Esophagus muscularis mucosa (tissue), 4 donors: ENCODE measurements at places on chromosomes 16 and 17. TPM values are rescaled to one million over a fixed set of nuclear protein-coding genes. Genes with fewer than 3 reads are reported as not detected.

GRCh38 chr16:31063843-31064611 is 10.0 kb downstream of the ZNF668 start:
- DNase-seq: no peak

DNA sequence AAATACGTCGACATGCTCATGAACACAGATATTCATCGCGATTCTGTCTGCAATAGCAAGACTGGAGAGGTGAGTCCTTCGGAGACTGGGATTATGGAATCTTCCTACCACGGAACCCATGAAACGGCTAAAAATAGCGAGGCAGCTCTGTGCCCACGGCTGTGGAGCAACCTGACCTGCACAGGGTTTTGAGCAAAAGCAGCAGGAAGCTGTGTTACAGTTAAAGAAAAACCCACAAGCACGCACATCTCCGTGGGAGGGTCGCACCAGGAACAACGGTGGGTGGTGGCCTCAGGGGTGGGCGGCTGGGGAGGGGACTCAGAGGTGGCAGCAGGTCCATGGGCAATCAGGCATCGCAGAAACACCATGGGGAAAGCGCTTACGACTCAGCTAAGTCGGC is 24.8 kb downstream of the SLC38A10 start:
- DNase-seq: no peak

GRCh38 chr16:3431779-3432219 is 11.5 kb downstream of the ZNF597 start:
- no peak for DNase-seq

DNAI2 gene
- not detected for total RNA-seq

NOL3 gene
- total RNA-seq: 48.5 TPM

CD68 gene
- 38.1 TPM for total RNA-seq
